NCI-H524 treated with DMSO at 0.1 percent for 48 hours (cell line): ENCODE measurements at places on chromosomes 12 and 14.
A peak's percentile ranks its signal among the peaks of the same experiment; 100 is the strongest.

- DNase-seq: peak; percentile 1
These were observed 50.1 kb downstream of the KLRG1 start for GRCh38 chr12:9039397-9039977.

DNA sequence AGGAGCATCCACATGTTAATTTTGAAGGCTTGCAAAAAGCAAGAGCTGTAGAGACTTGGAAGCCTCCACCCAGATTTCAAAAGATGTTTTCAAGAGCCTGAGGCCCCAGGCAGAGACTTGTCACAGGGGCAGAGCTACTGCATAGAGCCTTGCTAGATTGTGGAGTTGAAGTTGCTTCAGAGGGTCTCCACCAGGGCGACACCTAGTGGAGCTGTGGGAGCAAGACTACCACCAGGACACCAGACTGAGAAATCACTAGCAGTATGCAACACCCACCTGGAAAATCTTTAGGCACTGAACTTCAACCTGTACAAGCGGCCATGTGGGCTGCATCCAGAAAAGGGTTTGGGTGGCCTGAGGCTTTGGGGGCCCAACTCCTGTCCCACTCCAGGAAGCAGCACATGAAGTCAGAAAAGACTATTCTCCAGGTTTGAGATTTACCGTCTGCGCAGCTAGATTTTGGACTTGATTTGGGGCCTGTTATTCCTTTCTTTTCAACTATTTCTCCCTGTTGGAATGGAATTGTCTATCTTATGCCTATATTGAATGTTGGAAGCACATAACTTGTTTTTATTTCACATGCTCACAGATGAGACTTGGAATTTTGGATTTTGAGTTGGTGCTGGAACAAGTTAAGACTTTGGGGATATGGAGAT lies 508.6 kb downstream of the FLRT2 start:
- DNase-seq: peak; percentile 8

DNA sequence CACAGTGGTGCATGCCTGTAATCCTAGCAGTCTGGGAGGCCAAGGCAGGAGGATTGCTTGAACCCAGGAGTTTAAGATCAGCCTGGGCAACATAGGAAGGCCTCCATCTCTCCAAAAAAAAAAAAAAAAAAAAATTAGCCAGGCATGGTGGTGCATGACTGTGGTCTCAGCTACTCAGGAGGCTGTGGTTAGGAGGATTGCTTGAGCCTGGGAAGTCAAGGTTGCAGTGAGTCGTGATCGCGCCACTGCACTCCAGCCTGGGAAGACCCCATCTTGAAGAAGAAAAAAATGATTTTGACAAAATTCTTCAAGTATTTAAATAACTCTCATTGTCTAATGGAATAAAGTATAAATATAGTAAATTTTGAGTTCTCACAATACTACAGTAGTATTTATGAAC lies 219.2 kb upstream of the SSTR1 start:
- no peak for DNase-seq

DNA sequence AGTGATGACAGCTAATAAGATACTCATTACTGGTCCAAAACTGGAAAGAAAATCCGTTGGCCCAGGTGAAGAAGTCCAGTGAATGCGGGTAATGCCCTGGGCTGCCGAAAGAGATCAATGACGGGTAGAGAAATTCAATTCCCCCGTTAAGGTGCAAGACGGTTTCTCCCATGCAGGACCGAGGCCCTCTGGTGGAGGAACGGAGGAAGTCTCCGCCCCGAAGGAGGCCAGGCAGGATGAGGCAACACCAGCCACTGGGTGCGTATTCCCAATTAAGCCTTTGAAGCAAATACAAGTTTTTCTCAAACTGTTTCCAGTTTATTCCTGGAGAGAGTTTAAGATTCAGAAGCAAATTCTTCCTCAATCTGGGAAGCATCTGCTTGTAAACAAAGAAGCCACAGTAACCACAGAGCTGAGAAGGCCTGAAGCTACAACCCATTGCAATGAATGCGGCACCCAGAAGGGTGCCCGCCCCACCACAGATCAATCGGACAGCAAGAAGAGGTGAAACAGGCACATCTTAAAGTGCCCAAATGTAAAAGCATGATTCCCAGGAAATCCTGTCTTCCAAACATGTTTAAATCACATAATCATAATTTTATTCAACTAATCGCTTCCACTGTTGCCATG lies 118.5 kb downstream of the TTC7B start:
- peak; percentile 22 for DNase-seq

- DNase-seq: no peak
These were observed 966 bp downstream of the SINHCAF start for GRCh38 chr12:31324845-31325523.

DNA sequence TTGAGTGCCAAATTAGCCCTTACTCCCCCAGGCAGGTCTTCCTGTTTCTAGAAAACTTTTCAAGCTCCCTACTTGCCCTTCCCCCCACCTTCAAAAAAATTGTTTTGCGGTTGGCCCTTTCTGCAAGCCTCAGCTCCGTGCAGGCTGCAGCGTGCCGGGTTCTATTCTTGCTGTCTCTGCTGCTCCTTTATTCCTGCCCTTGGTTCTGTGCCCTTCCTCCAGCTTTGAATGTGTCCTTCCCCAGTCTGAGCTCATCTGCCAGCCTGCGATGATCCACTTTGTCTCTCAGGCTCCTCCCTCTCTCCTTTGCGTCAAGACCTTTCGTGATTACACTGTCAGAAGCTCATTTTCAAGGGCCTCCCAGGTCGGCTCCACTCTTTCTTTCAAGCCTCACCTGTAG lies 98.6 kb downstream of the IRF2BPL start:
- no peak for DNase-seq

DNA sequence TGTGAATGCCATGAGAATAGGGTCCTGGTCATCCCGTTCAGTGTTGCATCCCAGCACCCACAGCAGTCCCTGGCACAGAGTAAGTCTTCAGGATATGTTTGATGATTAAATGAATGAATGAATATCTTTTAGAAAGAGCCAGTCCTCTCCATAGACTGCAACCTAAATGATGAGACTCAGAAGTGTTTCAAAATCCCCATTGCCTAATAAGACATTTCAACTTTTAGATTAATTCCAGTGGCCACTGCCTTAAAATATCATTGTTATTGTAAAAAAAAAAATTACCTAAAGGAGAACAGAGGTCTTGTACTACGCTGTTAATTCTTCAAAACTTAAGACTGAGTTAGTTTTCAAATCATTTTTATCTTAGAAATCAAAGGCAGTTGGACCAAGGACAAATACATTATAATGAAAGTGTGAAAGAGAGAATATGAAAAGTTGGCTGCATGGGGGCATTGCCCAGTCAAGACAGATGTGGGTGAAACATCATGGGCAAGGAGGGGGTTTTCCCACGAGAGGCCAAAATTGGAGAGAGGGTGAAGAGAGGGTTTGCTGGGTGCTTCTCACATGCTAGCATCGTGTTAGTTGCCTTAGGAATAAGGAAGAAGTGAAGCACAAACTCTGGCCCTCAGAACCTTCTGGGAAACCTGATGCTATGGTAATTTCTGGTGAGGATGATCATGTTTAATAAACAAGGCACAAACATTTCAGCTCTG lies 26.3 kb upstream of the CPM start:
- no peak for DNase-seq
